Gastroesophageal sphincter (tissue), 4 donors: ENCODE measurements at places on chromosomes 11 and 22.

GRCh38 chr11:34351687-34352469 is 5.9 kb downstream of the ABTB2 start:
- no peak for ATAC-seq

- no peak for ATAC-seq
Measured at GRCh38 chr22:22176929-22177616, 67.5 kb upstream of the VPREB1 start.

GRCh38 chr11:33323421-33323820 is 66.2 kb downstream of the HIPK3 start:
- no peak for ATAC-seq

GRCh38 chr11:115194802-115195110 is 309.5 kb downstream of the CADM1 start:
- ATAC-seq = no peak

DNA sequence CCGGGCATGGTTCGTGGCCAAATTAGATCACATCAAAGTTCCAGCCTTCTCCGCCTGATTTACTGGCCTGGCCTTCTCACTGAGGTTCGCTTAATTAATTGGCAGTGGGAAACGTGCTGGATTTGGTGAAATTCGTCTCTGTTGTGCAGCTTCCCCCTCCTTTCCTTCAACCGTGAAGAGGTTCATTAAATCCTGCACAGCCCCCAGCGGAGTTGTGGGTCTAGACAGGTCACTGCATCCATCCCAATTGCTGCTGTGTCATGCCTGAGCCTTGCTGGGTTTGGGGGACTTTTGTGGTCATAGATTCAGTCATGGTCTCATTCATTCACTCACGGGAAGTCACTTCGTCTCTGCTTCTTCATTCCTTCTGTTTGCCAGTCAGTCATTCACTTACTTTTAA is 90.0 kb downstream of the INSC start:
- ATAC-seq = no peak

- ATAC-seq = peak; percentile 34
Measured at GRCh38 chr11:133501643-133502539, 30.4 kb downstream of the OPCML start.

DNA sequence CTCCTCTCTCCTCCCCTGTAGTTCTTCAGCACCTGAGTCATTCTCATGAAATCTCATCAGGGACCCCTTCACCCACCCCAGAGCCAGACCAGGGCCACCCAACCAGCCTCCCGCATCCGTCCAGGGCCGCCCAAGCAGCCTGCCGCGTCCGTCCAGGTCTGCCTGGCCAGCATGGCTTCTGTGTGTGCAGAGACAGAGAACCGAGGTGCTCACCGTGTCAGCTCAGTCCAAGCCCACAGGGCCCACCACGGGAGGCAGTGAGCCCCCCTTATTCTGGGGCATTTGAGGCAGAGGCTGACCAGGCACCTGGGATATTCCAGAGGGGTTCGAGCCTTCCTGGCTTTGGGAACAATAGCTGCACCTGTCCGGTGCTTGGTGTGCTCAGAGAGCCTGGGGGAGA is 1117.3 kb downstream of the BRD1 start:
- ATAC-seq = no peak

DNA sequence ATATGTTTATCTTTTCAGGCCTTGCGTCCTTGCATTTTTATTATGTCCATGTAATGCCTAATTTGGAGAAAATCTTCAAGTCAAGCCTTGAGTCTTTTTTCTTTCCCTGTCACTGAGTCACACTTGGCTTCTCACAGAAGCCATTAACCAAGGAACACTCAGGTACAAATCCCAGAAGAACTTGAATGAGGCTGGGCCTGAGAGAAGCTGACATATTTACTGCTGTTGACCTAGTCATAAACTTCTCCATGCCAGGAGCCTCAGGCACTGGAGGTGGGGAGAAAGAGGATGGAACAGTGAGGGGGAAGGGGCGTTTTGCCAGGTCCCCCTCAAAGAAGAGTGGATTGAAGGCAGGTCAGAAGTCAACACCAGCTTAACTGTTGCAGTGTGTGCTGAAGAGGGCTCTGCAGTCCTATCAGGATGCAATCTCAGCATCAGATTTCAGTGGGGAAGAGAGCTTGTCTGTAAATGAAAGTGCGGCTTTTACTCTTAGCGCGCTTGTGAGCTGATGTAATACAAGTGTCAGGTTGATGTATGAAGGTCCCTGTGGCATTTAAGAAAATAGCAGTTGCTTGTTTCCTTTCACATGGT is 526.0 kb downstream of the ETS1 start:
- ATAC-seq = no peak

DNA sequence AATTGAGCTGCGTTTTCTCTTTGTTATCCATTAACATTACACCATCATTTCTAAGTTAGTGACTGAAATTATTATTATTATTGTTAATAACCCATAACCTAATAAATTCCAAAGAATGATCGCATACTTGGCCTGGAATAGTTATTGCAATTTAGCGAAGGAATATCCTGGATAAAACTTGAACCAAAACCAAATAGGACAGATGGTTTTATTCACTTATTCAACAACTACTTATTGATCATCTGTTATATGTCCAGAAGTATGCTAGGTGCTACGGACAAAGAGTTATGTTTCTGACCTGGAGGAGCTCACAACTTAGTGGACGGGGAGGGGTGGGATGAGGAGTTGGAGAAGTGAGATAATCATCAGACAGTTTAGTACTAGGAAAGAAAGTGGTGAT is 44.8 kb upstream of the ARHGAP20 start:
- ATAC-seq = no peak

GRCh38 chr22:50526108-50526833 is 873 bp upstream of the SCO2 start:
- ATAC-seq = peak; percentile 50

DNA sequence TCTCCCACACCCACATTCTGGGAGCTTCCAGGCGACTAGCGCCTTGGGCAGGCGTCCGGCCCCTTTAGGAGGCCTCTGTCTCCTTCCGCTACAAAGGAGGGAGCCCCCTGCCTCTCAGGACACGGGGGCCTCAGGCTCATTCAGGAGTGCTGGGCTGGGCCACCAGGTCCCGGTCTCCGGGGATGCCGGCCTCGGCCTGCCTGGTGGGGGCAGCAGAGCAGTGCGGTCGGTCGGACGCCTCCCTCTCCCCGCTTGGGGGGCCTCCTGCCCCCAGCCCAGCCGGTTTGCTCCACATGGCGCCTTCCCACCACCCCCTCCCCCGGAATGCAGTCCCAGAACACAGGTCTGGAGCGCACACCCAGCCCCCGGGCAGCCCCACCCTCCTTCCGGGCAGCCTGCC is 21.9 kb downstream of the MRPL23 start:
- ATAC-seq = peak; percentile 37
